ENCODE measurements at places on chromosomes 5 and 9.
A peak's percentile ranks its signal among the peaks of the same experiment; 100 is the strongest.

DNA sequence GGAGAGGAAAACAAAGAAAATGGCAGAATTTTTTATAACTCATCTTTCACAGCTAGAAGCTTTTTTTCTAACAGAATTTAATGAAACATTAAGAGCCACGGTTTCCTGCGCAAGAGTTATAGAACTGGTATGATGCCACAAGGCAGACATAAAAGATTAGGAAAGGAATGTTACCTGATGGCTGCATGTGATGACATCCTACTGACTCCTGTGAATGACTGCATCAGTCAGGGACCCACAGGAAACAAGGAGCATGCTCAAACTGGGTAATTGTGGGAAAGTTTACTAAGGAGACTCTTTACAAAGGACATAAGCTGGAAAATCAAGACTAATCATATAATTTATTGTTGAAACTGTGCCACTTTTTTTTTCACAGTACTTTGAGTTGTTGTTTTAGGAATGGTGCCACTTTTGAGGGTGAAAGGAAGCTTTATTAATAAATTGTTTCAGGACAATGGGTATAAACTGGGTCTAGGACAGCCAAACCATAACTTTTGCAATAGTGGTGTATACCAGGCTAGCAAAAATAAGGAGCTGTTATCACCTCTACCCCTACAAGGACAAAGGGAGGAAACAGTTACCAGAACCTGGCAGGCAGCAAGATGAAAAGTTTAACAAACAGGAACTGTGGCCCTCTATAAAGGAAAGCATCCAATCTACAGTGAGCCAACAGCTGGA lies 5.1 kb upstream of the TSLP start:
- DNase-seq: no peak

DNA sequence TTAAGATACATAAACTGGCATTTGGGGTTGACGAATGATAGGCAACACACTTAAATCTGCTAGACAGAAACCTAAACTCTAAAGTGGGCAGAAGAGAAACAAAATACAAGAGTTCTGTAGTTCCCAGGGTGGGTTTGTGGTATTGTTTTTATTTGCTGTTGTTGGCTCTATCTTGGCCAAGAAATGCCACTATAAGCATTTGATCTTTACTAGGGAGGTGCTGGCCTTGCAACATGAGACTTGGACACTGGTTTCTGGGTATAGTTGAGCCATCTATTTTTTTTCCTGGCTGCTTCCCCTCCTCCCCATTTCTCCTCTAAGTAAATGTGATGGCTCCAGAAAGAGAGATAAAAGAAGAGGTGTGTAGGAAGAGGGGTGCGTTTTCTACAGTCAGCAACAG lies 251.2 kb downstream of the SLIT3 start:
- no peak for DNase-seq

DNA sequence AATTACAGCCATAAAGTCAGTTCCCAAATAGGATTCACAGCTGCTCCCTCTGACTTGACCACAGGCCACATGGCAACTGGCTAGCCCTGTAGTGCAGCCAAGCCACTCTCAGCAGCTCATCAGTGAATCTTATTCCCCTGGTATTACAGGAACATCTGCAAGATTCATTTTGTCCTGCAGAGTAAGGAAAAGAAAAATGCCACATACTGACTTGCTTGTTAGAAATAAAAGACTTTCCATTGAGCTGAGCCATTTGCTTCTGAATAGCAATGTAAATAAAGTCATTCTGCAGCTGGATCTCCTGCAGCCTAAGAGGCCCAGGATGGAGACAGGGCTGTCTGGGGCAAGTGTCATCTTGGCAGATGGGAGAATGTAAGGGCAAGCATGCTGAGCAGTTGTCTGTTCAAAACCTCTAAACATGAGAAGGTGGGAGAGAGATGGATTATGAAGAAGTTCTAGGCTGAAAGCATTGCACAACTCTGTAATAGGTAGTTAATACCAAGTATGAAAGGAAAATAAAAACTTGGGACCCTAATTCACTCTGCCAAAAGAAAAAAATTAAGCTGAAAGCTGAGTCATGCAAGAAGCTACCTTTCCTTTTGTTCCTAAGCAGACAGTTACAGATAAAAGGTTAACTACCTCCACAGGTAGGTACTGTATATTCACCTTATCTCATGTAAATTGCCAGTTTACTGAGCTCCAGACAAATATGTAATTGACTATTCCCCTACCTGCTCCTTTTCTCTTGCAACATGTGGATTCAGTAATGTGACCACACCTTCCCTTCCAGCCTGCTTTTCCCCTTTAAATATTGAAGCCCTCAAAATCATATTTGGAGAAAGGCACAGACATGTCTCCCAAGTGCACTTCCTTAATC lies 244.4 kb upstream of the RAI14 start:
- no peak for DNase-seq

GRCh38 chr9:73738741-73739530 lies 587.3 kb downstream of the ANXA1 start:
- no peak for DNase-seq

DNA sequence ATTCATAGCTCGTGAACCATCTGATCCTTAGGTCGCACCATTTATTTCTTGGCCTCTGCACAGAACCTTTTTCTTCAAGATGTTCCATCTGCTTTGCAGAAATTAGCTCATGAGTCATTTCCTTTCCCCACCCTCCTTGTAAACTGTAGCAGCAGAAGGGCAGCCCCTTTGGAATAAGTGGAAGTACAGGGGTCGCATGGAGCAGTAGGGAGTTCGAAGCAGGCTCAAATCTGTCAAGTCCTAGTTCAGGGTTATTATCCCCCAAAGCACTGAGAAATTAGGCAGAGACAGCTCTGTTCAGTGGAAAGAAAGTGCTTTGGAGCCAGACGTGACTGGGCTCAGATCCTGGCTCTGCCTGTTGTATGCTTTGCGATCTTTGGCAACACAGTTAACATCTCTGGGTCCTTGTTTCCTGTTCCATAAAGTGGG lies 84.2 kb downstream of the SGCD start:
- DNase-seq: peak; percentile 75

GRCh38 chr5:118857700-118858099 lies 130.6 kb downstream of the DTWD2 start:
- no peak for DNase-seq

- DNase-seq: no peak
Observed at GRCh38 chr9:82356131-82356530, 367.6 kb downstream of the SPATA31D1 start.

- DNase-seq: peak; percentile 71
Observed at GRCh38 chr9:97802276-97802675, 50.8 kb upstream of the FOXE1 start.

GRCh38 chr9:130039528-130040147 lies 3.4 kb downstream of the FNBP1 start:
- DNase-seq: peak; percentile 19

DNA sequence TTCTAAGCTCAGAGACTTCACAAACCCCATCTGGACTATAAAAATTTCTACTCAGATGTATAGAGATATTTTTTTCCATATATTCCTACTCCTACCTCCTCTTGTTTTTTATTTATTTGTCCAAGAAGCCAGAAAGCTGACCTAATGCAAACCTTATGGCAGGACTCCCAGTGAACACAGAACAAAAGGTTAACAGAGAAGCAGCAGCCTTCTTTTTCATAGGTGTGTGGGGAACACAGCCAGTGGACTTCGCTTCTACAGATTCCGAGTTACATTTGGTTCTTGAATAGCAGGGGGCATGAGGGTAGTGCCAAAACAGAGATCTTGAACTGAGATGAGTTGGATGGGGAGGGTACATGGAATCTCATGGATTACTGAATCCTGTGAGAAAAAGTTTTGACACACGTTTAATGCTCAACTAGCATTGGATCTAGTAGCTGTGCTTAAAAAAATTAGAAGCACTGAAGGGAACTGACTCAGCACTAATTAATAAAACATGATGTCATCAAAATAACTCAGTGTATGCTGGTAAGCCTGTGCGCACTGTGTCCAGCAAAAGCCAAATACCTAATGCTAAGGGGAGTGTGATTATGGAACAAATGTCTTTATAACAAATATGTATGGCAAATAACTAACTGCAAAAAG lies 240.1 kb downstream of the GABRB2 start:
- no peak for DNase-seq

- peak; percentile 20 for DNase-seq
Observed at GRCh38 chr9:70340572-70340971, 73.9 kb downstream of the KLF9 start.

DNA sequence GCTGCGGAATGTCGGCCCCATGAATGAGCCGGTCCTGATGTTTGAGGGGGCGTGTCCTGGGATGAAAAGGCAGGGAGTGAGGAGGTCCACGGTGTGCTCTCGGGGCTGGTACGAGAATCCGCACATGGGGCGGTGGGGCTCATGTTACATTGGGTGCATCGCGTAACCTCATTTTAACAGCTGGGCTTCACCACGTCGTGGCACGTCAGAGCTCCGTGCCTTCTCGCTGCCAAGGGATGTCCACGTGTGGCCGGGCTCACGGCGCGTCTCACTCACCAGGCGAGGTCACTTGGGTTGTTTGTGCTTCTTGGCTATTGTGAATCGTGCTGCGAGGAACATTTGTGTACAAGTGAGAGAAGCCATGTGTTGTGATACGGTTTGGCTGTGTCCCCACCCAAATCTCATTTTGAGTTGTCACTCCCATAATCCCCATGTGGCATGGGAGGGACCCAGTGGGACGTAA lies 29.1 kb upstream of the IRX4 start:
- no peak for DNase-seq

GRCh38 chr9:36924757-36925432 lies 109.2 kb downstream of the PAX5 start:
- DNase-seq: peak; percentile 6

- DNase-seq: peak; percentile 53
Observed at GRCh38 chr9:3059781-3060468, 216.0 kb upstream of the PUM3 start.

DNA sequence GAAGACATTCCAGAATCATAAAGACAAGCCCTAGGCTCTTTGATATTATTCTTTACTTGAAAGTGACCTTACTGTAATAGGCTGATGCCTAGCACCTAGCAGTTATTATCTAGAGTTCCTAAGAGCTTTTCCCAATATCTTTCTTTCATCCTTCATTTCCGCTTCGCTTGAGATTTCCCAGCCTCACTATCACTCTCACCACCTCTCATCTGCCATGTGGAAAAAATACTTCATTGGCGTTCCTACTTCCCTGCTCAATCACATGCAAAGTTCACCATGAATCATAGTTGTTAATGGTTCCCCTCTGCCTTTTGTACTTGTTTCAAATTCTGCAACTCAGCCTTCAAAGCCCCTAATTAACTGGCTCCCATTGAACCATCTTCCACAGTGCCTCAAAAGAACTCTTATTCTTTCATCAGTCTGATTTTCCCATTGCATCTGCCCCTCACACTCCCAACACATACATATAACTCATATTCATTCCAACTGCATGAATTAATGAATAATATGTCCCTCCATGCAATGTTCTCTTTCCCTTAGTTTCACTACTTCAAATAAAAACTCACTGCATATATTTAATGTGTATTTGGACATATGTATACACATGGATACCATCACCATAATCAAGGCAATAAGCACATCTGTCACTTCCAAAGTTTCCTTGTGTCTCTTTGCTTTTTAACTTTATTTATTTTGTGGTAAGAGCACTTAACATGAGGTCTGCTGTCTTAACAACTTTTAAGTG lies 221.6 kb downstream of the PARP8 start:
- no peak for DNase-seq

Data from fibroblast of skin of right biceps (primary cell).